ENCODE measurements at places on chromosomes 5 and 9.

DNA sequence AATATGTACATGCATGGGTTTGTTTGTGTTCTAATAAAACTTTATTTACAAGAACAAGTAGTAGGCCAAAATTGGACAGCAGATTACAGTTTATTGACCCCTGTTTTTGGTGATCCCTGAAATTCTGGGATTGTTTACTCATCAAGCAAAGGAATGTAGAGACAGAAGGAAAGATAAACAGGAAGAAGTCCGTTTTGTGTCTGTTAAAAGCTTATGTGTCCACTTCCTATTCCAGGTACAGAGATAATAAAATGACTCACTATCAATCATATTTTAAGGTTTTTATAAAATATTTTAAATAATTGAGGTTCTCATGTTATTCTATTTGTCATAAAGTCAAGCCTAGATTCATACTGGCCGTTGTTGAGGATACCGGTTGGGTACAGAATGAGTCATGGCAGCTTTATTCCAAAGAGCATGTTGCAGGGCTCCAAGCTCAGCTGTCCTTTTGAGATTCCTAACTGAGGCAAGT lies 214.9 kb upstream of the DAB2 start:
- no peak for DNase-seq

- DNase-seq, result no peak
Observed at GRCh38 chr9:122929796-122930354, 1.4 kb downstream of the ZBTB26 start.

GRCh38 chr5:32449262-32449661 lies 4.7 kb upstream of the ZFR start:
- no peak for DNase-seq

DNA sequence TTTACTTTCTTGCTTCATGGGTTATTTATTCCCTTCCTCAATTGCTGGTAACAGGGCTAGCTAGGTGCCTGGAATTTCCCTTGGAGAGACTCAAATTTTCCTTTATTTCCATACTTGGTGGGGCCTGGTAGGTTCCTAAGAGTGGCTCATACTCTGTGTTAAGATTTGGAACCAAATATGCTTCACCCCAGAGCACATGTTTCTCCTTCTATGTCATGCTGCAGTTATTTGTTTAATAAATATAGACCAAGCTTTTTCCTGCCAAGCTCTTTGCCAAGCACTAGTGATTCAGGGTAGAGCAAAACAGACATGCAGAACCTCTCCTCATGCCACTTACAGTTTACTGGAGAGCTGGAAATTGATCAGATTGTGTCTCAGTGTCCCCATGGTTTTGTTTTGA lies 290.3 kb upstream of the SGCD start:
- no peak for DNase-seq

DNA sequence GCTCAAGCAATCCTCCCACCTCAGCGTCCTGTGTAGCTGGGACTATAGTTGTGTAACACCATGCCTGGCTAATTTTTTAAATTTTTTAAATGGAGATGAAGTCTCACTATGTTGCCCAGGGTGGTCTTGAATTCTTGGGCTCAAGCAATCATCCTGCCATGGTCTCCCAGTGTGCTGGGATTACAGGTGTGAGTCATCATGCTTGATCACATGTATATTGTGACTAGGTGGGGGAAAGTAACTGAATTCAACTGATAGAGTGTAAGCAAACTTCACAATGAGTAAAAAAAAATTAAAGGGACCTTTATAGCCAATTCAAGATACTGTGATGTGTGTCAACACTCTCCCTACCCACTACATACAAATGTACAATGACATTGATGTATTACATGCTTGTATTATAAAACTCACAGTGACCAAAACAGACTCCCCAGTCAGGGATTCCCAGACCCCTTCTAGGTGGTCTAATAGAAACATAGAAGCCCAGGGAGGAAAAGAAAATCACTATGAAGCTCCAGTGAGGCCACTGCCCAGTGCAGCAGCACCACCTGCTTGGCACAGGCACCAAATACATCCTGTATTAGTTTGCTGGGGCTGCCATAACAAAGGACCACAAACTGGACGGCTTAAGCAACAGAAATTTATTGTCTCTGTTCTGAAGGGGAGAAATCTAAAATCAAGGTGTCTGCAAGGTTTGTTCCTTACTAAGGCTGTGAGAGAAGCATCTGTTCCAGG lies 8.8 kb downstream of the PLGRKT start:
- DNase-seq, result no peak

GRCh38 chr5:15502208-15502607 lies 2.2 kb downstream of the FBXL7 start:
- DNase-seq, result no peak

GRCh38 chr5:26578002-26578401 lies 460.4 kb downstream of the CDH9 start:
- no peak for DNase-seq

- DNase-seq, result no peak
Observed at GRCh38 chr5:61595426-61595825, 263.4 kb downstream of the ZSWIM6 start.

GRCh38 chr5:57900381-57900944 lies 417.9 kb upstream of the ACTBL2 start:
- DNase-seq, result no peak

DNA sequence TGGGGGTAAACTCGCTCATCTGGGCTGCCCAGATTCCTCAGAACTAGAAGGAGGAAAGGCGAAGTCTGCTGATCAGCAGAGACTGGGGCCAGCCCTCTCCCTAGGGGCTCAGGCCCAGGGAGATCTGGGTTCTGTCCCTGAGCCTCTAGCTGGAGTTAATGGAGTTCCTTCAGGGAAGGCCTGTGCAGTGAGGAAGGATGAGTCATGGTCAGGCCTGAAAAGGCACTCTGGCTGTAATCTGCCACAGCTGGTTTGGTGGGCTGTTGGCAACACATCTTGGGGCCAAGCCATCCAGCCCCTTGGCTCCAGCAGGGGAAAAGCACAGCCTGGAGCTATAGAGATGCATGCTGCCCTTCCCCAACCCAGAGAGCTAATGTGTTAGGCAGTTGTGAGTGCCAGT lies 459.6 kb downstream of the PRELID2 start:
- DNase-seq, result no peak

DNA sequence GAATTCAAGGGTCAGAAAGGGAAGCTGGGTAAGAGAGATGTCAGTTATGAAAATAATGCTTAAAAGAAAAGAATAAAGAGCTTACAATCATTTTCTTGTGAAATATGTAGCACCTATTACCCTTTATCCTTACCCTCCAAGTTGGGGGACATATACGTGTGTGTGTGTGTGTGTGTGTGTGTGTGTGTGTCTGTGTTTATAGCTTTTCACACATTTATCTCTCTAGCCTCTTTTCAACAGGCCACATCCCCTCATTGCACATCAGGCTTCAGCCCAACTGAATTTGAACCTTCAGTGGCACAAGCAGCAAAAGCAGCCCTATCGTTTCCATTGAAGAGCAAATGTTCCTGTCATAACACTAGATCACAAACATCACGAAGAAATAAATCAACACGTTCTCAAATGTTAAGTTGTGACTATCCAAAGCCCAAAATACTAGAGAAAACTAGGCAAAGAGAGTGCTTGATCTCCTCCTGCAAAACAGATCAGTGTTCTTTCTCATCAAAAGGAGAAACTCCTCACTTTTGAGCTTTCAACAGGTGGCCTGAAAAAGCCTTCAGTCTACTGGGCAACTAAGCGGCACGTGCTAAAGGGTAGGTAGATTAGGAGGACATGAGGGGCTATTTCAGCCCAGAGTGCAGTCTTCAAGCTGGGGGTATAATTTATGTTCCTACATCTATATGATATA lies 416.4 kb downstream of the EFNA5 start:
- DNase-seq, result no peak

GRCh38 chr5:6775571-6775970 lies 62.3 kb downstream of the TENT4A start:
- no peak for DNase-seq

- peak; percentile 6 for DNase-seq
Observed at GRCh38 chr5:121164632-121165031, 687.0 kb upstream of the FTMT start.

GRCh38 chr5:1686016-1686802 lies 113.4 kb downstream of the MRPL36 start:
- DNase-seq, result no peak

DNA sequence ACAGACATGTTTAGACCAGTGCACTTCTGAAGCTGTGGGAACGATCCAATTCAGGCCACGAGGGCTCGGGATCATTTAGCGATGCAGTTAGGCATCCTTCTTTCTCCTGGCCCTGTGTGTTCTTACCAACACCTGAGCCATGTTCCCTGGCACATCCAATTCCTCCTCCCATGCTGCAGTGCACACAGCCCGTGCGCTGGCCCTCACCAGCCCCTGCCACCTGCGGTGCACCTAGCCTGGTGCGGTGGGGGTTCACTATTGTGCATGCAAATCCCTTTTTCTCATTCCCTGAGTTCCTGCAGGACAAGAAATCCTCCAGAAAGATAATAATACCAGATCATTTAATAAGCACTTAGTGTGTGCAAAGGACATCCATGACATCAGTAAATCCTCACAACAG lies 53.5 kb downstream of the NEURL1B start:
- DNase-seq, result no peak

- DNase-seq, result no peak
Observed at GRCh38 chr5:80592761-80593160, 22.7 kb upstream of the ANKRD34B start.

GRCh38 chr9:82202808-82203207 lies 214.2 kb downstream of the SPATA31D1 start:
- no peak for DNase-seq

DNA sequence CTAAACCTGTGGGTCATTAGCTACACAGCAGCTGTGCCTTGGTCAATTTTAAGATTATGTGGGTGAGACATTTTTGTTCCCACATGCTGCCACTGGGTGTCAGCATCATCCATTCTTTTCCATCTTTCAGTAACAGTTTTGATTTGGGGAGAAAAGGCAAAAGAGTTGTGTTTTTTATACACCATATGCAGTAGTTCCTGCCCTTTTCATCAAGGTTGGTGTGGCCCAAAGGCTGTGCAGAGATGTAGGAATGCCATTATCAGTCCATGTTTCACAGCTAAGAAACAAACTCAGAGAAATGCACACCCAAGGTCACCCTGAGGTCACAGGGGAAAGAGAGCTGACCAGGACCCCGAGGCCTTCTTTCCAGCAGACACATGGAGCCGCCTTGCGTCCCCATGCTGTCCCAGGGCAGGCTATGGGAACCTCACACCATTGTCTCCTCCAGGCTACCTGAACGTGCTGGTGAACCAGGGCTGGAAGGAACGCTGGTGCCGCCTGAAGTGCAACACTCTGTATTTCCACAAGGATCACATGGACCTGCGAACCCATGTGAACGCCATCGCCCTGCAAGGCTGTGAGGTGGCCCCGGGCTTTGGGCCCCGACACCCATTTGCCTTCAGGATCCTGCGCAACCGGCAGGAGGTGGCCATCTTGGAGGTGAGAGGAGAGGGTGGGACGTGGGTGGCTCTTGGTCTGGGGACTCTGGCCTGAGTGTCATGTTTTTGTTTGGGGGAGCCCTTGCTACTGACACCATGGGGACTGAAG lies 27.8 kb upstream of the GRPEL2 start:
- DNase-seq, result peak; percentile 70

- no peak for DNase-seq
Observed at GRCh38 chr9:88537761-88538091, 2.7 kb downstream of the NXNL2 start.

DNA sequence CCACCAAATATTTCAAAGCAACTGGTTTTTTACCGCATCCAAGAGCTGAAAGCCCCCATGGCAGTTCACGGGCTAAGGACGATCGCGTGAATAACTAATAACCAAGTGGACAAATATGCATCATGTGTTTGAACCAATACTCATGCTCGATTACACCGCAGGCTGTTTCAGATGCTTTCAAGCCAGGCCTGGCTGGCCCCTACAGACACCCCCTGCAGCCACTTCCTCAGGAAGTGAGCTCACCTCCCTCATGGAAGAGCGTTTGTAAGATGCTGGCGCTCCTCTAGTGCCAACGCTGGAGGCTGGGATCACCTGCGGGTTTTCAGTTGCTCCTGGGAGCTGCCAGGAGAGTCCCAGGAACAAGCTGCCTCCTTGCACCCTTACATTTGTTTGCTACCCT lies 53.9 kb upstream of the PTCH1 start:
- DNase-seq, result no peak

DNA sequence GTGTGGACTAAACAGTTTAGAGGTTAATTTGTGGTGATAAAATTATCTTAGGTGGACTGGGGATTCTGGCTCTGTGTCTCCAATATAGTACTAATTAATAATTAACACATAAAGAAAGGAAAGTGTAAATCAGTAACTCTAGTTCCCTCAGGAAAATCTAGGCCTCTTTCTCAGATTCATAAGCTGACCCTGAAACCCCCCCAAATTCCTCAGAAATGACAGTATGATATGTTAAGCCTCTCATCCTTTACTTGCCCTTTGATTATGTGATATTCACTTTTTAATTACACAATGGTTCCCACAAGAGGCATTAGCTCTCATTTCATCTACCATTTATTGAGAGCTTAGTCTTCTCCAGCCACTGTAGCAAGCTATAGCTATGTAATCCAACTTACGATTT lies 636.2 kb upstream of the SEMA6A start:
- no peak for DNase-seq

DNA sequence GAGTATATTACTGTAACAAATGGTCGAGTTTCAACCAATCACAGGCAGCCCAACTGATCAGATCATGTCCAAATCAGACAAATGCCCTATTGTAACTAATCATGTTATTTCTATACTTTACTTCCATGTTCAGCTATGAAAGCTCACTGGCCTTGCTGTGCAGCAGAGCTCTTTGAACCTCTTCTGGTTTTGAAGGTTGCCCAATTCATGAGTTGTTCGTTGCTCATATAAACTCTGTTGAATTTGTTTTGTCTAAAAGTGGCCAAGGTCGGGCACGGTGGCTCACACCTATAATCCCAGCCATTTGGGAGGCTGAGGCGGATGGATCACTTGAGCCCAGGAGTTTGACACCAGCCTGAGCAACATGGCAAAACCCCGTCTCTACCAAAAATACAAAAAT lies 21.6 kb downstream of the PDE6A start:
- DNase-seq, result no peak

DNA sequence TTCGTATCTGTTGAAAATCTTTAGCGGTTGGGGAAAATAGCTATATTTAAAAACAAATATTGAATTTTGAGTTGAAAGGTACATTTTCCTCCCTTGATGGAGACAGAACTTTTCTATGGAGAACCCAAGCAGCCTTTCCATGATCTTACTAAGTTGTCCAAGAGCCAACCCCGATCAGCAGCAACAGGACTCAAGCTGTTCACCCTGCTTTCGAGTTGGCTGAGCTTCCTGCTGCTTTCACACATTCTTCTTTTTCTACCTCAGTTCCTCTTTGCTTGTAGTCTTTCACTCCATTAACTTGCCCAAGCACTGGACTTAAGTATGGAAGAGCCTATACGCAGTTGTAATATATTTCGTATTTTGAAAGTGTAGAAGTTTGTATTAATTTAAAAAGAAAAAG lies 59.4 kb downstream of the IL6ST start:
- DNase-seq, result peak; percentile 26

GRCh38 chr5:140513124-140513523 lies 34.3 kb upstream of the EIF4EBP3 start:
- DNase-seq, result no peak

DNA sequence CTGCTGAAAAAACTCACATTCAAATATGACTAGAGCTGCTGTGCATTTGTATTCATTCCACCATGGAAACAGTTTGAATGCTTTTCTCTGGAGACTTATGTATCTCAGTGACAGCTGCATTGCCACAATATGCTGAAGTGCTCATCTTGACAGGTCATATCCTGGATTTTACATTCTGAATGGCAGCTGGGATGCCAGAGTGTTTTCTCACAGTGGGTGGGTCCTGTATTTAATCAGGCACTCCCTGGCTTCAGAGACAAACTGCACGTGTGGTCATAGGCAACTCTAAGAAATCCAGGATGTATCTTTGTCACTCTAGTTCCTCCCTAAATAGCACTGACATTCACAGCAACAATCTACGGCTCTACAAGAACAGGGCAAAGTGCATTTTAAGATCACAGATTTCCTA lies 75.6 kb downstream of the ST8SIA4 start:
- DNase-seq, result peak; percentile 2

All from erythroblast (primary cell).